ENCODE measurements at places on chromosomes 2 and 18. TPM values are rescaled to one million over a fixed set of nuclear protein-coding genes. Genes with fewer than 3 reads are reported as not detected.

TUBB8B gene
- under 0.01 TPM for total RNA-seq

TUBA3E gene
- total RNA-seq, result not detected

IWS1 gene
- 67.7 TPM for total RNA-seq

CPS1 gene
- 16.1 TPM for total RNA-seq

DSG1 gene
- total RNA-seq, result 4.4 TPM

C2orf15 gene
- 2.1 TPM for total RNA-seq

All from nasal cavity respiratory epithelium epithelial cell of viscerocranial mucosa (primary cell).